ENCODE measurements at places on chromosomes 16 and 17. TPM values are rescaled to one million over a fixed set of nuclear protein-coding genes. Genes with fewer than 3 reads are reported as not detected.

PCGF2 gene
- 3.5 TPM for total RNA-seq

HEATR9 gene
- not detected for total RNA-seq

TNRC6C gene
- 2.3 TPM for total RNA-seq

ZNRF1 gene
- 10.4 TPM for total RNA-seq

ZNHIT3 gene
- total RNA-seq: 28.4 TPM

NCBP3 gene
- total RNA-seq: 25.3 TPM

- no peak overlapping the region for H3K27ac ChIP-seq
- no peaks in the 10 kb centered on the region for H3K4me1 ChIP-seq
- no peaks in the 10 kb centered on the region for H3K27me3 ChIP-seq
- DNase-seq: no peak
Measured at GRCh38 chr17:18018411-18018921, 20.5 kb downstream of the ATPAF2 start.

DNA sequence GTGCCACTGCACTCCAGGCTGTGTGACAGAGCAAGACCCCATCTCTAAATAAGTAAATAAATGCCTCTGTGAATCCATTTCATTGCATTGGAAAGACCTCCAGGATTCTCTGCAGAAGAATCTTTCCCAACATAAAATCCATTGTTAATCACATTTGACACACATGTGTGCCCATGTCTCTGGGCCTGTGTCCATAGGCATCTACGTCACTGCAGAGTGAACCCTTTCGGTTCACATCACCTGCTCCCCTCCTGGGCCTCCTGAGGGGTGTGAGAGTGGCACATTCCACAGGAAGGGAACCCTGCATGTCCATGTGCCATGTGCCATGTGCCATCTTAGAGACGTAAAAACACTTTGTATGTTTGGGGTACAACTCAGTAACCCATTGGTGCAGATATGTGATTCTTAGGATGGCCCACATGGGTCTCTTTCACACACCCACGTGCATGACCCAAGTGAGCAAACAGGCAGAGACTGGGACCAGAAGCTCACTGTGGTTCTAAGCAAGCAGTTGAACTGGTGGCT lies 427.5 kb downstream of the MAF start:
- DNase-seq: no peak
- H3K27me3 ChIP-seq: no peaks in the 10 kb centered on the region
- H3K4me3 ChIP-seq: no peak overlapping the region
- no peak overlapping the region for H3K27ac ChIP-seq
- no peaks in the 10 kb centered on the region for H3K36me3 ChIP-seq

DNA sequence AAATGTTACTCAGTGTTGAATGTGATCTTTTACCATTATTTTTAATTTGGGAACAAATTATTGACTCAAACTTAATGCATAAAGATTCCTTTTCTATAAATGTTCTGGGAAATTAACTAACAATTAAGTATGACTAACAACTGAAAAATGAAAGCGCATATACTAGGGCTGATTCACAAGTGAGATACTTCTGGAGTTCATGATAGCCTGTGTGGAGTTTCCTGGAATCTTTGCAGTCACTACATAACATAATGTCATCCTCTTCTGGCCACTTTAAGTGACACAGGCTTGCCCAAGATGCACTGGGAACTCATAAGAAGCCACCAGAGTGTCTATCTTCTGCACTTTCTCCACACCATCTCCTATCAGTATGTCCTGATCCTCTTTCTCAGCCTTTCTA lies 450.3 kb upstream of the CDH11 start:
- H3K36me3 ChIP-seq: no peaks in the 10 kb centered on the region
- H3K27ac ChIP-seq: peak overlapping the region; percentile 15
- H3K4me1 ChIP-seq: peaks cover 18% of the 10 kb centered on the region
- no peaks in the 10 kb centered on the region for H3K27me3 ChIP-seq
- H3K4me3 ChIP-seq: no peak overlapping the region
- DNase-seq: peak; percentile 86

GRCh38 chr16:1335996-1336395 lies 2.6 kb downstream of the BAIAP3 start:
- no peaks in the 10 kb centered on the region for H3K36me3 ChIP-seq
- no peak overlapping the region for H3K4me3 ChIP-seq
- DNase-seq: no peak

- H3K4me3 ChIP-seq: no peak overlapping the region
- H3K36me3 ChIP-seq: no peaks in the 10 kb centered on the region
- DNase-seq: no peak
- peaks cover 21% of the 10 kb centered on the region for H3K4me1 ChIP-seq
- no peak overlapping the region for H3K27ac ChIP-seq
Measured at GRCh38 chr16:17342031-17342430, 128.7 kb downstream of the XYLT1 start.

GRCh38 chr16:84826558-84826941 lies 6.8 kb downstream of the CRISPLD2 start:
- peaks cover 67% of the 10 kb centered on the region for H3K4me1 ChIP-seq
- H3K27ac ChIP-seq: peak overlapping the region; percentile 97
- no peak overlapping the region for H3K4me3 ChIP-seq
- no peaks in the 10 kb centered on the region for H3K27me3 ChIP-seq

DNA sequence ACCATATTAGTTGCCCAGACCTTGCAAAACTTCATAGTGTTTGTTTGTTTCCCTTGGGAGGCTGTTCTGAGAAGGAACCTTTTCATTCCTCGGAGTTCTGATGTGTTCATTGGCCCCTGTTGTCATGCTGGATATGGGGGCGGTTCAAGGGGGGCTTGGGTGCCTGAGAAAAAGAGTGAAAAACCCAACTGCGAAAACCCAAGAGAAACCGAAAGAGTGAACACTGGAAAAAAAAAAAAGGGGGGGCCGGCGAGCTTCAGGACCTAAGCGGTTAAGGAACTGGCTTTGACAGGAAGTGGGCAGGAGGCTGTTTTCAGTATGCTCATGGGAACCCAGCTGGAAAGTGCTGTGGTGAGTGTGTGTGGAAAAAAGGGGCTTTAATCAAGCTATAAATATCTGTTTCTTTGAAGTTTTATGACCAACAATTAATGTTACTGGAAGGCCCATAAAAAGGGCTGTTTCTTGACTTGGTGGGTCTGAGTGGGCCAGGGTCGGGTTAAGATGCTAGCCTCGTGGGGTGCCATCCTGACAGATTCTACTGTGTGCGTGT lies 510.7 kb downstream of the MAF start:
- H3K4me1 ChIP-seq: no peaks in the 10 kb centered on the region
- no peaks in the 10 kb centered on the region for H3K27me3 ChIP-seq
- no peak for DNase-seq
- H3K27ac ChIP-seq: no peak overlapping the region

DNA sequence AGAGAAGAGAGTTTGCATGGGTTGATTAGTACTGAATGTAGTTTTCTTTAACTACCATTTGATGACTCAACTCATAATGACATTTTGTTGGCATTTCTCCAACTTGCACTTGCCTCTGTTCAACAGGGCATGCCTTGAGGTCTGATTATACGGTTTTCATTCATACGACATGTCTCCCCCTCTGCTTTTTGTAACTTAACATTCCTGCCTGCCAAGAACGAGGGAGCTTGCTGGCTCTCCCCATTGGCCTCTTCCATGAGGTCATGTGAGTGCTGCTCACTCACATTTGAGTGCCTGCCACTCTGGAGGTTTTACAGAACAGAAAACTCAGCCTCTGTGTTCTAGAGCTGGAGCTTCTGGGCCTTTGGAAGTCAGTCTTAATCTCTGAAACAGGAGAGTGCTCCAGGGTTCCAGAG lies 19.7 kb downstream of the MAP2K6 start:
- H3K27ac ChIP-seq: no peak overlapping the region
- no peaks in the 10 kb centered on the region for H3K36me3 ChIP-seq
- H3K4me1 ChIP-seq: no peaks in the 10 kb centered on the region
- DNase-seq: no peak
- H3K27me3 ChIP-seq: no peaks in the 10 kb centered on the region

- no peaks in the 10 kb centered on the region for H3K27me3 ChIP-seq
- peaks cover 20% of the 10 kb centered on the region for H3K4me1 ChIP-seq
- no peak for DNase-seq
- H3K4me3 ChIP-seq: no peak overlapping the region
Measured at GRCh38 chr16:12535535-12536411, 267.9 kb downstream of the CPPED1 start.

DNA sequence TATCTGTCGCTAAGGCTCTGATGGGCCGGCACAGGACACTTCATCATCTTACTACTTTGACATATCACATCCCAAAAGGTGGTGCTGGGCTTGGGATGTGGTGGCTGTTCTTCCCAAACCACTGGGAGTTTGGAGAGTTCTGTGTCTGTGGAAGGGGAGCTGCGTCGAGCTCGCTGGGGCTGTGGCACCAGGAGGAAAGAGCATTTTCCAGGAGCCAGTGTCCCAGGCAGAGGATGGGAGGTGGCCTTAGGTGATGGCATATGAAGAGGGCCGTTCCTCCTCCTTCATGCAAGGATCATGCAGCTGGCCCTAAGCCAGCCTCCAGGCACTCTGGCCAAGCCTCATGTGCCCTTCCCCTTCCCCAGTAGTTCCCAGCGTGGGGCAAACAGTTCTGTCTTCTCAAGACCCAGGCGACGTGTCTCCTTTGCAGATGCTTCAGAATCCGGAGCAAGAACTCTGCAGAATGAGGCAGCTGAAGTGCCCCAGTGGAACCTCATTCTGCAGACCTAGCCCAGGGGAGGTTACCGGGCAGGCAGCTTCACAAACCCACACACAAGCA lies 89.4 kb upstream of the TNRC6C start:
- peaks cover 15% of the 10 kb centered on the region for H3K4me1 ChIP-seq
- peaks cover 36% of the 10 kb centered on the region for H3K27me3 ChIP-seq
- no peaks in the 10 kb centered on the region for H3K36me3 ChIP-seq
- H3K4me3 ChIP-seq: no peak overlapping the region

DNA sequence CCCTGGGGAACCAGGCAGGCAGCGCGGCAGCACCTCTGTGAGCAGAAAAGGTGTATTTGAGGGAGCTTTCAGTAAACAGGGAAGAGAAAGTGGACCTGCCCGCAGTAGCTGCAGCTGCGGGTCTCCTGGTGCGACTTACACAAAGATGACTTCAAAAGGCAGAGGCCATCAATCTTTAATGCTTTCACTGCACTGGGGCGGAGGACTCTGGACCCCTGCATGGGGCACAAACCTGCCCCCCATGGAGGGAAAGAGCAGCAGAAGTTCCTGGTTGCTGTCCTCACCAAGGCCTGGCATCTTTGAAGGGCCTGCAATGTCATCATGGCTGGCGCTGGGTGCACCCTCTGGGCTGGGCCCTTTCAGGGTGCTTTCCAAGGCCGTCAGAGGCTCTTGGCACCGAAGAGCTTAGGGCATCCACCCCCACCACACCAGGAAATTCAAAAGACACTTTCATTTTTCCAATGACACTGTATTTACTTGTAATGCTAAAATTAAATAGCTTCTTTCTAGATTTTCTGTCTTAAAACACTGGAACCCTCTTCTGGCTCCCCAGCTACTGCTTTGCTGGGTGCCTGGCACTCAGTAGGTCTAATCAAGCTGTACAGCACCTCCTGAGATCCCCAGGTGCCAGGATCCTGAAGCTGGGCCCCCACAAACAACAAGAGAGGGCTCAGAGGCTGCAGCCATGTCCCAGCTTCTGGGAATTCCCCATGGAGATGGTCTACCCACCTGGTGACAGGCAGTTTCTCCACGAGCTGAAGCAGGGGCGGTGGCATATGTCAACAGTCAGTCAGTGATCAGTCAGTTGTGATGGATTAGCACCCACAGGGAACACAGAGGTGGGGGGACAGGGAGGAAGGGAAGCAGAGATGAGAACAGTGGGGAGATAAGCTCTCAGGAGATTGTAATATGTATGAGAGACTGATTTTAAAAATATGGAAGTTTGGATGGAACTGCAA lies 2.1 kb upstream of the CACNG1 start:
- H3K4me1 ChIP-seq: no peaks in the 10 kb centered on the region
- peaks cover 15% of the 10 kb centered on the region for H3K27me3 ChIP-seq
- DNase-seq: no peak
- no peaks in the 10 kb centered on the region for H3K36me3 ChIP-seq

DNA sequence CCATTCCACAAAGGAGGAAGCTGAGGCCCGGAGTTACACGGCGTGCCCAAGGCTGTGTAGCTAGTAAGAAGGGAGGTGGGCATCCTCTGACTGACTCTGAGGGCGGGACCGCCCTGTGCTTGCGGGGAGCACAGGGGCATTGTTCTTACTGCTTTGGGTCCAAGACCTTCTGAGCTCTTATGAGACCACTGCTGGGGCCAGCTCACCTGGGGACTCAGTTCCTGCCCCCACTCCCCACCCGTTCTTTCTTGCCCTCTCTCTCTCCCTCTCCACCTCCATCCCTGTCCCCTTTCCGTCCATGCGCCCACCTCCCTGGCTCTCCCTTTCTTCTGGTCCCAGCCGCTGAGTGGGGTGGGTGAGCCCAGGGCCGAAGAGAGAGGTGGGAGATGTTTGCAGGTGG lies 19.6 kb downstream of the CCR7 start:
- H3K27me3 ChIP-seq: no peaks in the 10 kb centered on the region
- H3K27ac ChIP-seq: no peak overlapping the region
- peaks cover 48% of the 10 kb centered on the region for H3K4me1 ChIP-seq
- no peak overlapping the region for H3K4me3 ChIP-seq
- no peak for DNase-seq

GRCh38 chr16:85530370-85530739 lies 82.8 kb upstream of the GSE1 start:
- DNase-seq: no peak
- no peaks in the 10 kb centered on the region for H3K36me3 ChIP-seq
- no peaks in the 10 kb centered on the region for H3K4me1 ChIP-seq
- H3K4me3 ChIP-seq: no peak overlapping the region
- H3K27ac ChIP-seq: no peak overlapping the region
- no peaks in the 10 kb centered on the region for H3K27me3 ChIP-seq

DNA sequence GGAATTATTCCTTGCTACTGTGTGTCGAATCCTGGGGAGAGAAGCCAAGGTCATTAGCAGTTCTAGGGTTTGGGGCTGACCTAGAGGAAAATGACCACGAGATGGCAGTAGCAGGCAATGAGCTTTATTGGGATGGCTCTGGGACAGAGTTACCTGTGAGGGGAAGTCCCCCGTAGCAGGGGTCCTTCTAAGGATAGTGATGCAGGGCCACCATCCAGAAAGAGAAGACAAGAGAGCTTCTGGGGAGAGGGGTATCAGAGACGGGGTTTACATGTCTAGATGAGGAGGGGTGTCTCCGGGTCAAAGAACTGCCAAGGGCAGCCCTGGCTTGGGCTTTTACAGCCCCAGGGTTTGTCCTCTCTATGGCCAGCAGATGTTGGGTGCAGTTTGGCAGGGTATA lies 6.4 kb upstream of the GGT6 start:
- H3K36me3 ChIP-seq: no peaks in the 10 kb centered on the region
- no peaks in the 10 kb centered on the region for H3K27me3 ChIP-seq
- H3K4me1 ChIP-seq: no peaks in the 10 kb centered on the region
- no peak overlapping the region for H3K4me3 ChIP-seq

DNA sequence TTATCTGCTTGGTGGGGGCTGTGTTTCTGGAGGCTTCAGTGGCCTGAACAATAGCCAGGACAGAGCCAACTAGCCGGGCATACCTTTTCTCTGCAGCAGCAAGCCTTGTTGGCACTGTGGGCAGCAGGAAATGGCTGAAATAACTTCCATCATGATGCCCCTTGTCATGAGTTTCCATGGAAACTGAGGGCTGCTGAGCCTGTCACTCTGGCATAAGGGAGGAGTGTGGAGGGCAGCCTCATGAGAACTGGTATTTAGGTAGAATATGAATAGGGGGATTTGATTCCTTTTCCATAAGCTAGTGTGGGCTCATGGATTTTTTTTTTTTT lies 39.4 kb downstream of the PLCG2 start:
- H3K27ac ChIP-seq: no peak overlapping the region
- no peaks in the 10 kb centered on the region for H3K27me3 ChIP-seq
- no peaks in the 10 kb centered on the region for H3K36me3 ChIP-seq

- no peaks in the 10 kb centered on the region for H3K36me3 ChIP-seq
- no peaks in the 10 kb centered on the region for H3K4me1 ChIP-seq
- H3K27me3 ChIP-seq: peaks cover 98% of the 10 kb centered on the region
- DNase-seq: no peak
- no peak overlapping the region for H3K27ac ChIP-seq
- H3K4me3 ChIP-seq: no peak overlapping the region
Measured at GRCh38 chr17:48718227-48718760, 4.0 kb downstream of the PRAC1 start.
